ENCODE measurements at places on chromosomes 7 and 10. TPM values are rescaled to one million over a fixed set of nuclear protein-coding genes. Genes with fewer than 3 reads are reported as not detected.

Gene ZNF735
- total RNA-seq = not detected

Gene HMX3
- not detected for total RNA-seq

Gene BTBD16
- total RNA-seq = not detected

Gene ZMIZ2
- 152 TPM for total RNA-seq

DNA sequence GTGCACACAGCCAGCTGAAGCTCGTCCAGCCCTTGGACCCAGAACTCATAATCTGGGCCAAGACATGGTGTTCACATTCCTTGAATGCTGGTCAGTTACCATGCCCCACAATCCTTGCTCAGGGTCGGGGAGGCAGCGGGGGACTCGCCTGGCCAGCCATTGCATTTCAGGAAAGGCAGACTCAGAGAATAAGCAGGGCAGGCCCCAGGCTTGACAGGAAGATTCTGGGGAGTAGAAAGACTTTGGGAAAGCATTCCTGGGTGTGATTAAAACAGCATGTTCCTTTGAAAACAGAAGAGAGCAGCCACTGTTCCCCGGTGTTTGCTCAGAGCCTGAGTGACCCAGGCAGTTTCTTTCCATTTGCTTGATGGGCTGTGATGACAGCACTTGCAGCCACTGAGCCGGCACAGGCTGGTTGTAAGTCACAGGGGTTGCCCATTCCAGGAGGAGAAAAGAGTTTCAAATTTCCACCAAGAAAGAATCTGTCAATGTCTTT is 473.7 kb downstream of the TYW1 start:
- no peak for DNase-seq

GRCh38 chr10:23630376-23630775 is 191.5 kb downstream of the OTUD1 start:
- DNase-seq = no peak

DNA sequence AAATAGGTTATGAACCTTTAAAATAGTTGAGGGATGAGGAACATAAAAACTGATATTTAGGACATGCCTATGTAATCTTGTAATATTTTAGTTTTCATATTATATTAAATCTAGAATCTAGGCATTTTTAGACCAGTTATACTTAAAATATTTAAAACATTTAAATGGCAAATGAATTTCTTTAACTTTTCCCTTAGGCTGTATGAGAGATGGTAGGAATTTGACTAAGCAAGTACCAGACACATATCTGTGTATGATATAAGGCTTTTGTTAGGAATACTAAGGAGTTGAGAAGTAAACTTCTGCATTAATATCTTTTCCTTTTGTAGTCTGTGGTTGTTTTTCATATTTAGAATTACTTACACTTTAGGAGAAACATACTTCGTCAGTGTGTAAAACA is 25.1 kb downstream of the SEPTIN7 start:
- no peak for DNase-seq

DNA sequence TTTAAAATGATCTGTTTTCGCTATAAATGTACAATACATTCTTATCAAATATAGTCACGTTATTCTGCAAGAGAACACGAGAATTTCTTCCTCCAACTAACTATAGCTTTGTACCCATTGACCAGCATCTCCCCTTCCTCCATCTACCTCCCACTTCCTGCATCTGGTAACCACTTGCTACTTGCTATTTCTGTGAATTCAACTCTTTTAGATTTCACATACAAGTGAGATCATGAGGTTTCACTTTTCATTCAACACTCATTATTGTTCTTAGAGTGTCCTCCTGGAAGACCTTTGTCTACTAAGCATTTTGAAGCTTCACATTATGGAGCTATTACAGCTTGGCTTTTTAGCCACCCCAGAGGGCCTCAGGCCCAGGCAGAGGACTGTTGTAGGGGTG is 741.3 kb upstream of the FZD8 start:
- DNase-seq = no peak

- DNase-seq = no peak
Measured at GRCh38 chr7:27697861-27698430, 35.3 kb upstream of the HIBADH start.

GRCh38 chr7:29408841-29409243 is 154.8 kb upstream of the PRR15 start:
- peak; percentile 81 for DNase-seq

- DNase-seq = no peak
Measured at GRCh38 chr7:84678841-84679240, 484.3 kb upstream of the SEMA3A start.

- no peak for DNase-seq
Measured at GRCh38 chr10:124630551-124630950, 113.6 kb downstream of the FAM53B start.

GRCh38 chr7:87395442-87396020 is 50.1 kb downstream of the CROT start:
- no peak for DNase-seq

DNA sequence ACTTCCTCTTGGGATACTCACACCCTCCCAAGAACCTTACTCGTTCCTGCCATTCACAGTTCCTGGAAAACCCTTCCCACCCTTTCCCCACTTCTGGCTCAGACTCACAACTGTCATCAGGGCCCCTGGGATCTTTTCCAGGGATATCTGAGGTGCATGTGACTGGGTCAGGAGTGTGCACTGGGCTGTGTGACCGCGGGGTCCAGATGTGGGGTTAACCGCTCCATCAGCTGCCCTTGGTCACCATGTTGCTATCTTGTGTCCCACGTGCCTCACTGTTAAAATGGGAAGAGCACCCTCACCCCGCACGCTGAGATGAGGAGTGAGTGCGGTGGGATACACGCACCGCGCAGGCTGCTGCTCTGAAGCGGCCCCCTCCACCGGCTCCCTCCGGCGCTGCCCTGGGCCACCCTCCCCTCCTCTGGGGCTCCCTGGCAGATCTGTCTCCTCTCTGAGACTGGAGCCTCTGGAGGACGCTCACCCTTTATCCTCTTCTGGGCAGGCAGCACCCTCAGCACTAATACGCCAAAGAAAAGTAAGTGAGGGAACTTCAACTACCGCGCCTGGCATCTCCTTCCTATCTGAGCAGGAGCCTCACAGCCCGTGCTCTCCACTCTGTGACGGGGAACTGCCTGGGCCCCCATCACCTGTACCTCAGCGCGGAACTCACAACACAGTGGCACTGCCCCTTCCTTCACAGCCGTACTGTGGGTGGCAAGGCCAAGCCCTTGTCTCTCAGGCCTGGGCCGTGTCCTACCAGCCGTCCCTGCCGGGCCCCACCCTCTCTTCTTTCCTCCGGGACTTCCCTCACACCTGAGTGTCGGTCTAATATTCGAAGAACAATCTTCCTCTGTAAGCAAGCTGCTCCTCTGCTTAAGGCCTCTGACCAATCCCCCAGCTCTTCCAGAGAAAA is 15.6 kb downstream of the COBL start:
- no peak for DNase-seq

GRCh38 chr10:30534465-30535144 is 94.9 kb downstream of the LYZL2 start:
- DNase-seq = peak; percentile 68
